ENCODE measurements at places on chromosomes 3 and 15.

GRCh38 chr3:59829527-59829926 is 779.7 kb upstream of the CFAP20DC start:
- DNase-seq: no peak

DNA sequence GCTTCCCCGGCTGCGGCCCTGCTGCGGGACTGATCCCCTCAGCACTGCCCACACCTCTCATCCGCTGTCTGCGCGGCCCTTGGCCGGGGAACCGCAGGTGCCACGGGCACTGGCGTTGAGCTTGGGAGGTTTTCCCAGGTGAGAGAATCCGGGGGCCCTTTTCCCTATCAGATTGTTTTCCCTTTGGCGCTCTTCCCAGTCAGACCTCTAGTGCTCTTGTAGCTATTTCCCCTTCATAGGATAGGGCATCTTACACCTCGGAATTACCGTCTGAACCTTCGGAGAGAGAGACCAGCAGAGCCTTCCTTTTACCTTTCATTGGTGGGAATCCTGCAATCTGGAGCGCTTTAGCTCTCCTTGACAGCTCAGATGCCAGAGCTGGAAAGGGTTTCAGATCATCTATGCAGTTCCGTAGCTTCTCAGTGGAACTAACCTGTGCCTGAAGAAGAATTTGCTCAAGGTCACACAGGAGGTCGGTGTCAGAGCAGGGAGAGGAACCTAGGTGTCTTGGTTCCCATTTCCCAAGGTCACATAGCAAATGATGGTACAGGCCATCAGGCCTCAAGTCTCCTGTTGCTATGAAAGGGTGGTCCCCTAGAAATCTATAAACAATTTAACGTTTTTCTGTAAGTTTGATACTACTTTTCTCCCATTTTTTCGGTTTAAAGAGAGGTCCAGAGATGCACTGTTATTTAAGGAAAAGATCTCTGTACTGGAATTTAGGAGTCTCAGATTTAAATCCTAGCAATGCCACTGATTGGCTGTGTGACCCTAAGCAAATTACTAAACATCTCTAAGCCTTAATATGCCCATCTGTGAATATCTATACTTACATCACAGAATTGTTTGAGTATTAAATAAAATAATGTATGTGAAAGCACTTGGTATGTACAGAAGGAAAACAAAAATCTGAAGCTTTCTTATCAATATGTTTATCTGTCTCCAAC is 916 bp downstream of the IDH3A start:
- DNase-seq: no peak

DNA sequence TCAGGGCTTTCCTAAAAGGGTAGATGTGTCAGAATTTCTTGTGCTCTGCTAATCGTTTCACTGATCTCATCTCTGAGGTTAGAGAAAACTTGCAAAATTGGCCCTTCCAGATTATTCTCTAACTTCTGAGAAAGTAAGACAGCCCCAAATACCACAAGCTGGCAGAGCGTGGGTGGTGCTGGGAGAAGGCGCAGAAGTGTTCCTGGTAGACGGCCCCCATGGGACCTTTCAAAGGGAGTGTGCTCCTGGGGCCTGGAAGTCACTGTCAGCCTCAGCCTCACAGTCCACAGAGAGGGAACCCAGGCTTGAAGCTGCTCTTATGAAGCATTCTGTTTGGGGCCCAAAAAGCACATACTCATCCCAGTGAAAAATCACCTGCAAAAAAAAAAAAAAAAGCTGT is 86.5 kb upstream of the PFN2 start:
- no peak for DNase-seq

- no peak for DNase-seq
Observed at GRCh38 chr3:52856666-52857065, 21.8 kb upstream of the MUSTN1 start.

DNA sequence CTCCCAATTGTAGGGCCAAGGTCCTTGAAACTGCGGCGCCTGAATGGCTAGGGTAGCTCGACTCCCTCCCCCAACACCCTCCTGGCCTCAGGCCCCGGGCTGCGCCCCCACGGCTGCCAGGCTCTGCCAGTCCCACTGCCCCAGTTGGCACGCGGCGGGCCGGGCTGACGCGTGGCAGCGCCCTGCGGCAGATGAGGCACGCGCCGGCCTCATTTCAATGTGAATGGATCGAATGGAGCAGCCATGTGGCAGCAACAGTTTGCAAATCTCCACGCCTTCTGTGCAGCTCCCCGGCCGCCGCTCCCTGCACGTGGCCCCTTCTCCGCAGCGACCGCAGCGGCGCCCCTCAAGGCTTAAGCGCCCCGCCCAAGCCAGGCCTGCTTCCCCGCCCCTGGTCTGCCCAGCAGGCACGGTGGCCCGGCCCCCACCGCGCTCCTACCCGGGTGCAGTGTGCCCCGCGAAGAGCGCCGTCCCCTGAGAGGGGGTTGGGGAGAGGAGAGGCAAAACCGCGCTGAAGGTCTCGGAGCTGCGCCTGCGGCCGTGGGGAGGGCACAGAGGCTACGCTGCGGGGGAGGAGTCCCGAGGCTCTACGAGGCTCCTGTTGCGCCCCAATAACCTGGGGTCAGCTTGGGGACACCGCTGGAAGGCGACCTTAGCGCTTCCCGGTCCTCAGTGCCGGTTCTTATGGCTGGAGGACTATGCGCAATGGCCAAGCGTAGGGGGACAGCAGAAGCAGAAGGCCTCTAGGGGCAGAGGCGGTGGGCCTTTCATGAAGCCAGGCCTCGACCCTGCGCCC is 3.1 kb upstream of the DLL4 start:
- no peak for DNase-seq

DNA sequence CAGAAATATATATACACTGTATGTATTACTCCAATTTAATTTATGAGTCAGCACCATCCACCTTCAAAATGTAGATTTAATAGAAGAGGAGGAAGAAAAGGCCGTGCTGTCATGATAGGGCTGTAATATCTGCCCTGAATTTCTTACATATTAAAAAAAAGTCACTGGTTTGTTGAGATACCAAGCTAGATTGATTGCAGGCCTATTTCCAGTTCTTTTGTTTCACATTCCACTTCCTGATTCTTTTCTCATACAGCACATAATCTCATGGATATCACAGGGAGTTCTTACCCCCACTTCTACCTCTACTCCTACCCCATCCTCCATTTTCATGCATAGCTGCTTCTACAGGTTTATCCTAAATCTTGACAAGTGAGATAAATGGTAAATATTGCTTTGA is 290.3 kb downstream of the ZBTB20 start:
- DNase-seq: no peak

DNA sequence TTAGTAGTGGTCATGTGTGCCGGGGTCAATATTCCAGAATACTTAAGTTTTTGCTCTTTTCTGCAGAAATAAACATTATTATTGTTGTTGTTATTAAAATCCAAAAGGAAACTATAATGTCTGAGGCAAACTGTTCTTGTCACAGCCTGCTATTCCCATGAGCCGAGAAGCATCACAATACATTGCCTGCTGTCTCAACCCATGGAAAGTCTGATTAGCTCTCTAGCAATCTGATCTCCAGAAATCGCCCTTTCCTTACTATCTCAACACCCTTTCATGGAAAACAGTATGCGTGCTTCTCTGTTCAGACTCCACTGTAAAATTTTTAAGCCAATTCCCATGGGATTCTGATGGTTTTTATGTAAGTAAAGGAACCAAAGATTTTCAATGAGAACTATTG is 811.0 kb downstream of the TUSC7 start:
- DNase-seq: no peak

GRCh38 chr15:88022716-88023115 is 233.8 kb downstream of the NTRK3 start:
- no peak for DNase-seq

DNA sequence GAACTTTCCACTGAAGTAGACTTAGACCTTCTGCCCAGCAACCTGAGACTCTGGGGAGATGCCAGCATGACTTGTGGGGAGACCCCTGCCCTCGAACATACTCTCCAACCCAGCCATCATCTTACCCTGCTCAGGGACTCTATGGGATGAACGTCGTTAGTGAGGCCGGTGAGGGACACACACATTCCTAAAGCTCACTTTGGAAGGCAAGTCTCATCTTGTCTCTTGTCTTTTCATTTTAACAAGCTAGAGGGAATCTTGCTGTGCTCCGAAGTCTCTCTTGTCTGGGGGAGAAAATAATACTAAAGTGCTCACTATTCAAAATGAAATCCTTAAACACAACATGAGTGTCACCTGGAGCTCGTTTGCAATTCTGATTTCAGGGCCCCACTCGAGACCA is 239.5 kb upstream of the HES1 start:
- DNase-seq: no peak

Measured in stimulated activated CD4-positive, alpha-beta T cell treated with anti-CD3 and anti-CD28 coated beads, Interleukin-12 subunit alpha, Interleukin-12 subunit beta, amount 100 ng/mL, for 24 hours (primary cell).